ENCODE measurements at places on chromosomes 2 and 18.

- DNase-seq: no peak
These were observed 136.5 kb upstream of the HAAO start for GRCh38 chr2:42928692-42929545.

DNA sequence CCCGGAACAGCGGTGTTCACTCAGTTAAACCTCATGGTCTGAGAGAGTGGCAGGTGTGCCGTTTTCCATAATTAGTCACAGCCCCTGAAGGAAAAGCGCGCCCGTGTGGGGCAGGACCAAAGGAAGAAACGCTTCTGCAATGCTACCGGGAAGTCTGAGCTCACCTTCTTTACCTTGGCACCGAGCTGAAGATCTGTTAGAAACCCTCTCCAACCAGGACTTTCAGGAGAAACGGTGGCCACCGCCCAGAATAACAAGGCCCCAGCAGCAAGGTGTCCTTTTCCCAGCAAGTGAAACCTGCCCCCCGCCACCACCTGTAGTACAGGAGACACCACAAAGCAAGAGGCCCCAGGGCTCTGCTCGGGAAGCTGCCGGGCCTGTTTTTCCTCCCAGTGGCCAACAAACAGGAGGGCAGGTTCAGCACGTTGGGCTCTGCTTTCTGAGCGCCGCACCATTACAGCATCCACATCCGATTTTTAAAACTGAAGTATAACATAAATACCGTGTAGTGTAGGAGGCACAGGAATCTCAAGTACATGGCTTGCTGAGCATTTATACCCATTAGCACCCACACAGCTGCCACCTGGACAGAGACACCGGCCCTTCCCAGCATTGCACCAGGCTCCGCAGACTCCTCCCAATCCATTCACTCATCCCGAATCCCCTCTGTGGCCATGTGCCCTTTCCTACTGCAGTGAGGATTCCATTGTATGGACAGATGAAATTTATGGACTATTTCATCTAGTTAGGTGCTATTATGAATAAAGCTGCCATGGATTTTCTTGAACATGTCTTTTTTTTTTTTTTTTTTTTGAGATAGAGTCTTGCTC is 121.8 kb upstream of the RIOK3 start:
- no peak for DNase-seq

- peak; percentile 39 for DNase-seq
These were observed 211.9 kb downstream of the AGPS start for GRCh38 chr2:177604271-177605065.

- DNase-seq: no peak
These were observed 105.6 kb downstream of the XRCC5 start for GRCh38 chr2:216214768-216215167.

- peak; percentile 42 for DNase-seq
These were observed 86.7 kb downstream of the C18orf54 start for GRCh38 chr18:54444319-54444914.

GRCh38 chr2:117917223-117917917 is 96.5 kb downstream of the CCDC93 start:
- no peak for DNase-seq

GRCh38 chr2:241225983-241226382 is 37.5 kb downstream of the ANO7 start:
- DNase-seq: no peak

- DNase-seq: no peak
These were observed 84.0 kb upstream of the HAAO start for GRCh38 chr2:42876326-42876751.

DNA sequence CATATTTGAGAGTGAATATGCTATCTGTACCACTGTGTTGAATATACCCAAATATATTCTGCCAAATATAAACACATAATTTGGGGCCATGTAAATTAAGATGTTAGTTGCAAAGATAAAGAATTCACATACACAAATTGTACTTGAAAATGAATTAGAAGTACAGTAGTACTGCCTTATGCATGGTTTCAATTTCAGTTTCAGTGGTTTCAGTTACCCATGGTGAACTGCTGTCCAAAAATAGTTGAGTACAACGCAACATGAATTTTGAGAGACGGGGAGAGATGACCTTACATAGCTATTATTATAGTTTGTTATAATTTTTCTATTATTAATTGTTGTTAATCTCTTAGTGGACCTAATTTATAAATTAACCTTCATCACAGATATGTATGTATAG is 1313.0 kb upstream of the FAM98A start:
- no peak for DNase-seq

DNA sequence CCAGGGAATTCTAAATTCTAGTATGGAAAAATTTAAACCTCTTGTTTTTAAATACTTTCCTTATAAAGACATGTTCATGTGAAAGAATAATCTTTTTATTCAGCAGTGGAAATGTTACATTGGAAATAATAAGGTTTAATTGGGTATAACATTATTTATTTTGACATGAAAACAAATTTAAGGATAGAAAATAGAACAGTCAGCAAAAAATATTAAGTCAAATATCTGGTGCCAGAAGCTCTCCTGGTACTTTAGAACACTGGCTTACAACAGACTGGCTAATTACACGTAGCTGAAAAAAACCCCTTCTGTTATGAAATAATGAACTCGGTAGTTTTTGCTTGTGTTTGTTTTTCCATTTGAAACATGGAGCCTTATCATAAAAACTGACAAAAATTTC is 447.9 kb downstream of the DSEL start:
- no peak for DNase-seq
